ENCODE measurements at places on chromosomes 11 and 22.

DNA sequence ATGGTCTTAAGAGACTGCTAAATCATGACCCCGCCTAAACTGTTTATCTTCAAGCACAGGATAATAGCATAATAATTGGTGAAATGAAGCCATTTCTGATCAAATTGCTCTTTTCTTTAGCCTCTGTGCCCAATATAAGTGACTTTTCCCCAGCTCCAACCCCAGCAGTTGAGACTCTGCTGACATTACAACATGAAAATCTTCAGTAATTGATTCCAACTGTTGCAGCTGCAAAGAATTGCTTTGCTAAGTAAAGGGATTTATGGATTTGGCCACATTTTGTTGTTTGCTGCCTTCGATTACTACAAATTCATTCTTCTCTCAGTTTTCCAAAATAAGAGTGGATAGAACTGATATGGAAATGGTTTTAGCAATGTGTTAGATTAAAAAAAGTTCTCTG is 576.7 kb upstream of the LRRC4C start:
- no peak for DNase-seq

DNA sequence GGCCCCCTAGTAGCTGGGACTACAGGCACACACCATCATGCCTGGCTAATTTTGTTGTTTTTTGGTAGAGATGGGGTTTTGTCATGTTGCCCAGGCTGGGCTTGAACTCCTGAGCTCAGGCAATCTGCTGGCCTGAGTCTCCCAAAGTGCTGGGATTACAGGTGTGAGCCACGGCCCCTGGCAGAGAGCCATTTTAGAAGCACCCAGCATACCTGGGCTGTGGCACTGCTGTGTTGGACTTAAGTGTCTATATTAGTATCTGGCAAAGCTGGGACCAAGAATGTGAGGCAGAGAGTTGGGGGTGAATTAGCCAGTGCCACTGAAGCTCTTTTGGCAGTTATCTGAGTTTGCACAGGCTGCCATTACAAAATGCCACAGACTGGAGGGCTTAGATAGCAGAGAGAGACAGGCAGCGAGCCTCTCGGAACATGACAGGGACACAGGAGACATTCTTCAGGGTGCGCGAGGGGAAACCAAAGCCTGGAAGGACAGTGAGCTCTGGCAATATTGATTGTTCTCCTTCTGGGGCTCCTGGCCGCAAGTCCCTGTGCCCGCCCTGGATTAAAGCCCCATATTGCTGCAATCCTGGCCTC is 87.7 kb upstream of the ALX4 start:
- DNase-seq, result no peak

DNA sequence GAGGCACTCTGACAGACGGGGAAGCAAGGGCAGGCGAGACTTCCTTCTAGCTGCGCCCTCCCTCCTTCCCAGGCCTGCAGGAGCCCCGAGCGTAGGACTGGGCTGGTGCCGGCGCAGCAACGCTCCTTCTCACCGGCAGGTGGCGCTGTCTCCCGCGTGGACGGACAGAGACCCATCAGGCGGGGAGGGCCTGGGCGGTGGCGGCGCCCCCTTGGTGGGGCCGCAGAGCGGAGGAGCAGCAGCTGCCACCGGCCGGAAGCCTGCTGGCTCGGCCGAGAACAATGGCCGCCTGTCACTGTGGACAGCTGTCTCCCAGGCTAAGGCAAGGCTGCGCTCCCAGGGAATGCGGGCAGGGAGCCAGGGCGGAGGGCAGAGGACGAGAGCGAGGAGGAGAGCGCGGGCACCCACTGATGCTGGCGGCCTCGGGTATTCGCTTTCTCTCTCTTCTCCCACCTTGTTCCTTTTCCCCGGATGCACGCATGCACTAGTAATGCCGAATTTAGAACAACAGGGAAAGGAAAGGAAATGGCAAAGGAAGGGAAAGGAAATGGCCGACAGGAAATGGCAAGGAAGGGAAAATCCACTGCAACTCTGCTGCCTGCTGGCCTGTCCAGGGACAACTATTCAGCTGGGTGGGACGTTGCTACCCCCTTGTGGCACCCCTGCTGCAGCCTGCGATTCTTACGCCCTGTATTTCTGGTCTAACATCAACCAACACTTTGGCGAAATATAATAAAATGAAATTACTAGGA is 14.4 kb downstream of the PPM1F start:
- DNase-seq, result peak; percentile 78

- DNase-seq, result no peak
Measured at GRCh38 chr22:27952091-27952490, 33.0 kb upstream of the PITPNB start.

DNA sequence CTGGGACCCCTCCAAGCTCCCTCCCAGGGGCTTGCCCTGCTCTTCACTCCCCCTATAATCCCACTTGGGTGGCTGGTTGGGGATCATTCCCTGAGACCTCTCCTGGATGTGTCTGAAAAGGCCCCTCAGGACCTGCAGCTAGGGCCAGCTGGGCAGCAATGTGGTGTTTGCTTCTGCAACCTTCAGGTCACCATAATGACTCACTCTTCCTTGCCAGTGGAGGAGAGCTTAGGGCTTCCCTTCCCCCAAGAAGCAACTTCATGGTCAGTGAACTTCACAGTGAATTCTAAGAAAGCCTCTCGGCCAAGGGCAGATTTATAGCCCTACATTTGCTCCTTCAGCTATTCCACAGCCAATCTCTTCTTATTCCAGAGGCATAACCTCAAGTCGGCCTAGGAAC is 45.1 kb upstream of the TSPAN18 start:
- DNase-seq, result no peak

GRCh38 chr11:27604416-27604815 is 95.8 kb downstream of the BDNF start:
- DNase-seq, result no peak

DNA sequence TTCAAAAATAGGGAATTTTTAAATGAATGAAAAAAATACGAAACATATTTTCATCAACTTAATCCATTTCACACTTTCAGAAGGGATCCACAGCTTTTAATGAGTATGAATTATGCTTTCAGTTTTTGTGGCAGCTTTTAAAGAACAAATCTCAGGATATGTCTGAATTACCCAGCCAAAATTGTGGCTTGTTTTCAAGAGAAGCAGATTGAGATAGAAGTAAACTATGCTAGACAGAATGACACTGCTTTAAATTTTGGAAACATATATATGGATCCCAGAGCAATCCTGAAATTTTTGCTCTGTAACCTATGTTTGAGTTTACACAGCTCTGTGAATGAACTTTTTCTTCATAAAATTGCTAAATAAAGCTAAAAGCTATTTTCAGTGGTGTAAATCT is 2.4 kb upstream of the HINFP start:
- DNase-seq, result no peak

DNA sequence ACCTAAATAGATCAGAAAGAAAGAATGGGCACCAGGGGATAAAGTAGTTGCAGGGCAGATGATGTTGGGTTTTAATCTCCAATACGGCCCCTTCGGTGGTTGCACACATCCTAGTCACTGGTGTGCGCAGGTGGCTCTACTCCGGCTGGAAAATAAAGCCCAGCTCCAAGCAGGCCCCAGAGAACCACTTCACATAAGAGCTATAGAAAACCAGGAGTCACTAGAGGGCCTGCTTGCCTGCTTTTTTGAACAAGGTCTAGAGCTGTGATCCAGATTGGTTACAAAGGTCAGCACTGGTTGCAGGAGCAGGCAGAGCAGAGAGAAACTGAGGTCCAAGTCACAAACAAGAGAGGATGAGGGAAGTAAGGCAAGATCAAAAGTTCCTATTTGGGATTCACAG is 41.5 kb upstream of the MS4A8 start:
- peak; percentile 20 for DNase-seq

DNA sequence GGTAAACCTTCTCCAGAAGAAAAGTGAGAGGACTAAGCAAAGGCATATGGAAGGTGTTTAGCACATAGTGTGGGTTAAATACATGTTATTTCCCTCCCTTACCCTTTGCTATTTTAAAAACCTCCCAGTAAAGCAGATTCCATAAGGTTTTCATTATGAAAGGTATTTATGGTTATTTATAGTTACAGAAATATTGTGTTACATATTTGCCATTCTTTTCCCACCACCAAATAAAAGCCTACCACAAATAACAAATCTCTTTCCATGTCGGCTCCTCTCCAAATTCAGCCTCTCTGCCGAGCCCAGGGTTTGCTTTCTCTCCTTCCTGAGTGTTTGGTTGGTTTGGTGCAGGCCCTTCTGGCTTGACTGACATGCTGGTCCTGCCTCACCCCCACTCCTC is 64.4 kb downstream of the INSC start:
- DNase-seq, result no peak

- no peak for DNase-seq
Measured at GRCh38 chr11:42265072-42265471, 805.6 kb upstream of the LRRC4C start.

DNA sequence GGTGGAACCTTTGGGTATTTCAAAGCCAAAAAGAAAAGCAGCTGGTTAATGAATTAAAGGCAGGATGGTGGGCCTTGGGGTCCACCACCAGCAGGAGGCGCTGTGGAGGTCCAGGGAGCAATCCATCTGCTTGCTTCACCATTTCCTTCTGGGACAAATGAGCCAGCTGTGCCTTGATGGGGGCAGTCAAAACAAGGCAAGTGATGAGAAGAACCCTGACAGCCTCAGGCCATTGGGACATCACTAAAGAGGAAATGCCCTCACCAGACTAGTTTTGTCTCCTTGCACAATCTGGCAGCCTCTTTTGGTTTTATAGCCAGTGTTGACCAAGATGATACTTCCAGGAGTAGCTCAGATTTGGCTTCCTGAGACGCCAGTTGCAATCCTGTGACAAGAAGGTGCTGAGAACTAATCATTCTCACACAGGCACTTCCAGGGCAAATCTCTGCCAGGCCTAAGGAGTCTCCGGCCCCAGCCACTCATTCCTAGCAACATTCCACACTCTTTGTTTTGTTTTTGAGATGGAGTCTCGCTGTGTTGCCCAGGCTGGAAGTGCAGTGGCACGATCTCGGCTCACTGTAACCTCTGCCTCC is 38.2 kb upstream of the WEE1 start:
- no peak for DNase-seq

DNA sequence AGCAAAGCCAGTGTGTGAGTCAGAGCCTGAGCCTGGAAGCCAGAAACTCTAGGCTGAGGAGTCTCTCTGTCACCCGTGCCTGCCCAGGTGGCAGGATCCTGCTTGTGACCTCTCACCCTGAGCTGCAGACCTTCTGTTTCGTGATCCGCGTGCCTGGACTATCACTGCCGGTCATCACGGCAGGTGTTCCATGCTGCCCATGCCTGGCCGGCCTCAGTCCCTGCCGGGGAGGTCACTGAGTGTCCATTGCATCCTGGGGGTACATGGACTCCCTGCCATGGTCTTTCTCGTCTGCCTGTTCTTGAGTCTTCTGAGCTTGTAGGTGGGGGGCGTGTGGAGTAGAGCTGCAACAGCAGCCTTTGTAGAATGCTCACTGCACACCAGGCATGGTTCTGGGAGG is 1032.4 kb downstream of the TBC1D22A start:
- DNase-seq, result no peak

DNA sequence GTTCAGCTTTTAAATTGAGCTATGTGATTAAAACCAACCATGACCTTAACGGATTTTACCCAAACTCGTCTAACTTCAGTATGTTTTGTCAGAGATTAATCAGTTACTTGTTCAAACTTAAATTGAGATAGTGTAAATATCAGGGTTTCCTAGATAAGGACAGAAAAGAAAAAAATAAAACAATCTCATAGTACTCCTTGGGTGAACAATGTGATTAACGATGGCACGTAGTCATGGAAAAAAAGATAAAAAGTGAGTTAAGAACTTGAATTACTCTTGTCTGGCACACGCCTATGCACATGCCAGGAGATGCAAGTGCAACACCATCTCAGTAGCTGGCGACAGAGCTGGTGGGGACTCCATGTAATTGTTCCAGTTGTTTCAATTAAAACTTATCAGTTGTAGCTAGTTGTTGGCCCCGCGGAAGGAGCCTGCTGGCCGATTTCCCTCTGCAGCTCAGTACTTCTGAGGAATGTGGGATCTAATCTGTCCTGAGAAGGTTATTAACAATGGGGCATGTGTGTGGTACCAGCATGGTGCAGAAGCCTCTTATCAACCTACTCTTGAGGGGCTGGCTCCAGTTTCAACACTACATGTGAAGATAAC is 3.0 kb downstream of the RASSF10 start:
- no peak for DNase-seq

DNA sequence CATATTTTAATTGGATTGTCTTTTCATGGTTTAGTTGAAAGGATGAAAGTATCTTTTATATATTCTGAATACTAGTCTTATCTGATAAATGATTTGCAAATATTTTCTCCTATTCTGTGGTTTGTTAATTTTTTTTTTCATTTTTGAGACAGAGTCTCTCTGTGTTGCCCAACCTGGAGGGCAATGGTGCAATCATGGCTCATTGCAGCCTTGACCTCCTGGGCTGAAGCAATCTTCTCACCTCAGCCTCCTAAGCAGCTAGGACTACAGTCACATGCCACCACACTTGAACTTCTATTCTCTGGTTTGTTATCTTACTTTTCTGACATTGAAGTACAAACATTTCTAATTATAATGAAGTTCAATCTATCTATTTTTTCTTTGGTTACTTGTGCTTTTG is 30.0 kb upstream of the FAR1 start:
- DNase-seq, result no peak

DNA sequence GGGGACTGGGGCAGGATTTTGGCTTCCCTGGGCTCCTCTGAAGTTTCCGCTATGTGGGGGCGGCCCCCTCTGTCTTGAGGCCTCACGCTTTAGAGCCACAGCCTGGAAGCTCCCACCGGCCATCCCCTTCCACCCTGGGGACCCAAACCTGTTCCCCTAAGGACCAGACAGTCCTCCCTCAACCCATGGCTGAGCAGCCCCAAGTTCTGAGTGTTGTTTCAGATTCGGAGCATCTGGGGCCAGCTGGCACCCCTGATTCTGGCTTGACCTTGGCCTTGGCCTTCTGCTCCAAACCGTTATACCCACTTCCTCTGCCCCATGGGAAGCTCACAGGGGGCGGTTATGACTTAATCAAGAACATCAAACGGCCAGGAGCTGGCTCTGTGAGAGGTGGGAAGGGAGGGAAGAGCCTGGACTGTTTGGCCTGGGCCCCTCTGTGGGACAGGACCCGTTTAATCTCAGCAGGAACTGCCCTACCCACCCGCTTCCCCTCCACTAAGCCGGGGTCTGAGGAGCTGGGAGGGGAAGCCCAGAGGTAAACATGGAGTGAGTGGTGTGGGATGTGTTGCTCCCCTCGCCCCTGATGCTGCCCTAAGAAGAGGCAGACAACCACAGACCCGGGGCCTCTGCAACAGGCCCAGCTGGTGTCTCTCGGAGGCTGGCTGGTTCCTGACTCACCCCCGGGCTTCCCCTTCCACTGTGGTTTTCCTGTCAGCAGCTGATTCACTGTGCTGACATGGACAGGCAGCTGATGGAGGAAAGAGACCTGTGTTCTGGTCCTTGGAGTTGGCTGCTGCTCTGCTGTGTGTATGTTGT is 3.4 kb downstream of the CD82 start:
- DNase-seq, result no peak

Data from NCI-H2107 (cell line).